Breast epithelium (tissue), 4 donors: ENCODE measurements at places on chromosomes 3 and 15.
A peak's percentile ranks its signal among the peaks of the same experiment; 100 is the strongest.

DNA sequence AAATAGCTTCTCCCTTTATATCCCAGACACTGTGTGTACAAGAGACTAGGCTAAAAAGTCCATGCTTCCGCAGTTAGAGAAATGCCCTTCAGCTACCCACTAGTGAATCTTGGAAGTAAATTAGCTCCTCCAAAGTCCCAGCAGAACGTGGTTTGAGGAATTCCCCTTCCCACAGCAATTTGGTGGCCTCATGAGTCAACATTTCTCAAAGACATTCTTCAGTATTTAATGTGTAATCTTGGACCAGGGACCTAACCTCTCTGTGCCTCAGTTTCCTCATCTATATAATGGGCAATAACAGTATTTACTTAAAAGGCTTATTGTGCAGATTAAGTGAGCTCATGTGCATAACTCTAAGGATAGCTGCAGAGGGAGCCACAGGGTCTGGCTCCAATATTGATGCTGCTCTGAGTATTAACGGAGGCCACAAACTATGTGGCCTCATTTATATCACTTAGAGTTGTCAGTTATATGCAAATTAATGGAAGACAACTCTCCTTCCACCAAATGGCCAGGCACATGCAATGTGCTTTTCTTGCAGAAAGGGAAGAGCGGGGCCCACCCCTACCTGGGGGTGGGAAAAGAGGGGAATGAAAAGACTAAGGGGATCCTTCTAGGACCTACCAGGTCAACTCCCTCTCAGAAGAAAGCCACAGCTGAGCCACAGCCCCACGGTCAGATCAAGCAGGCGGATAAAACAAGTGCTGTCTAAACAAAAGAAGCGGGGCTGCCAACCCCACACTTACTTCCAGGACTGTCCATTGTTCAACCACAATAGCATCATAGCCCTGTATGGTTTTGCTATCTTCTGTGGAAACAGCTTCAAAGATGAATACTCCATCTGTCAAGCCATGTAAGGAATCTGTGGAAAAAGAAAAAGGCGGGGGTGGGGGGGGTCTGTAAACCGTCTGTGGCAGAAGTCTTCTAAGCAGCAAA is 92.4 kb downstream of the OXNAD1 start:
- H3K27ac ChIP-seq = no peak overlapping the region
- H3K4me3 ChIP-seq = no peak overlapping the region
- no peak for DNase-seq
- no peaks in the 10 kb centered on the region for H3K4me1 ChIP-seq
- no peaks in the 10 kb centered on the region for H3K36me3 ChIP-seq

DNA sequence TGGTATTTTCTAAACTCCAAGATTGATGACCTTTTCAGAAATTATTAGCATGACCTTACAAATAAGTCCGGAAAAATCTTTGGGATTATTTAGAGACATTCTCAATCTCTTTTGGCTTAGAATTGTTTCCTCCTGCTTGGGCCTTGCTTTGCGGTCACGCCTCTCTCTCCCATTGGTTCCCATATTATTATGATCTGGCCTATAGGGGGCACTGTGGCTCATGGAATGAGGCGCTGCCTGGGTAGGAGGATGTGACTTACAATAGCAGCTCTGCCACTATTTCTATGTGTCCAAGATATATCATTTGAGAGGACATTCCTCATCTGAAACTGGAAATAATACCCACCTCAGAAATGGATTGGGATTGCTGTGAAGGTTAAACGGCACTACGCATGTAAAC is 464.9 kb downstream of the MFSD1 start:
- no peaks in the 10 kb centered on the region for H3K27me3 ChIP-seq
- no peaks in the 10 kb centered on the region for H3K36me3 ChIP-seq
- H3K4me1 ChIP-seq = no peaks in the 10 kb centered on the region

DNA sequence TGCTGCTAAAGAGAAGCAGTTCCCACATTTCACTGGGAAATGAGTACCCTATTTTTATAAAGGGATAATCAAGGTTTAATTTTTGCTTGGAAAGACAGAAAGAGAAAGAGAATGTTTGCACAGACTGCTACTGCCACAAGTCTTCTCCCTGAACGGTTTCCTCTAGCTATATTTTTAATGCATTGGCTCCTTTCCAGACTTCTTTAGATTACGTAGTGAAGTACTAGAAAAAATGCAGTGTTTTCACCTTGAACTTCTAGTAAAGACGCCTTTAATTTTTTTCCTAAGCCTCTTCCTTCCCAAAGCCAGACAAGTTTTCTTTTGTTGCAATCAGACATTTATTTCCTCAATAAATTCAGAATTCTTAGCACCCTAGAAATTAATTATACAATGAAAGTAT is 248.3 kb upstream of the CCDC54 start:
- H3K4me1 ChIP-seq = no peaks in the 10 kb centered on the region
- H3K27ac ChIP-seq = no peak overlapping the region
- H3K27me3 ChIP-seq = no peaks in the 10 kb centered on the region
- no peaks in the 10 kb centered on the region for H3K36me3 ChIP-seq

DNA sequence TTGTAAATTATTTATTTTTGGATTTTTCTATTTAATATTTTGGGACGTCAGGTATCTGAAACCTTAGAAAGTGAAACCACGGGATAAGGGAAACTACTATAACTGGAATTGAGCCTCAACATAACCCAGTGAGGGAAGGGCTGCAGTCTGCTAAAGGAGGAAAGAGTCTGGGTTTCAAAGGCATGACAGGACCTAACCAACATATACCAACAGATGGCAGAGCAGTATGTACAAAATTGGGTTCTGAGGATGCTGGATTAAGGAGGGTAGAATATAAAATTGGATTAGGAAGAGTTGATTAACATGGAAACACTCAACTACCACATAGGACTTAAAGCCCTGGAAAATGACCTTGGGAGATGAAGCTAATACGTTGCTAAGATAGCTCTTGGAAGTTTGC is 603.5 kb downstream of the MECOM start:
- H3K27me3 ChIP-seq = no peaks in the 10 kb centered on the region
- DNase-seq = no peak
- H3K27ac ChIP-seq = no peak overlapping the region
- no peak overlapping the region for H3K4me3 ChIP-seq
- no peaks in the 10 kb centered on the region for H3K36me3 ChIP-seq
- H3K4me1 ChIP-seq = no peaks in the 10 kb centered on the region

GRCh38 chr15:69755551-69756310 is 303.1 kb downstream of the RPLP1 start:
- no peaks in the 10 kb centered on the region for H3K4me1 ChIP-seq
- DNase-seq = no peak

DNA sequence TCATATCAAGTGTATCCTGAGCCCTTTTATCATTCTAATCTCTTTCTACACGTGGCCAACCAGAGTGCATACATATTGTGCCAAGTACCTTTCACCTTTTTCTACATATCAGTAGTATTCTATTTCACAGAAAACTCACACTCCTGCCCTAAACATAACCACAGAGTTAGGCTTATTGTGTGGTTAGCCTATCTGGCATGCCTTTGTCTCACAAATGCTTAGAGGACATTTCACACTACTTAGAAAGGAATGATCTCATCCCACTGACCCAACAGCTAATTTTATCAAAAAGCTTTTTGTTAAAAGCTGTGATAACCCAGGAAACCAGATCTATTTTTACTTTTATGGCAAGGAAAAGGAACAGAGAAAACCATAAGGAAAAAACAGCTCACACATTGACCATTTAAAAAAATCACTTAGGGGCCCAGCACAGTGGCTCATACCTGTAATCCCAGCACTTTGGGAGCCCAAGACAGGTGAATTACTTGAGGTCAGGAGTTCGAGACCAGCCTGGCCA is 17.8 kb upstream of the MAP4 start:
- H3K27me3 ChIP-seq = no peaks in the 10 kb centered on the region
- no peaks in the 10 kb centered on the region for H3K4me1 ChIP-seq
- H3K36me3 ChIP-seq = no peaks in the 10 kb centered on the region
- no peak overlapping the region for H3K4me3 ChIP-seq
- no peak for DNase-seq
- peak overlapping the region; percentile 57 for H3K27ac ChIP-seq
